ENCODE measurements at places on chromosomes 16 and 17.

GRCh38 chr17:30236766-30237165 lies 1.3 kb upstream of the SLC6A4 start:
- no peak for DNase-seq

DNA sequence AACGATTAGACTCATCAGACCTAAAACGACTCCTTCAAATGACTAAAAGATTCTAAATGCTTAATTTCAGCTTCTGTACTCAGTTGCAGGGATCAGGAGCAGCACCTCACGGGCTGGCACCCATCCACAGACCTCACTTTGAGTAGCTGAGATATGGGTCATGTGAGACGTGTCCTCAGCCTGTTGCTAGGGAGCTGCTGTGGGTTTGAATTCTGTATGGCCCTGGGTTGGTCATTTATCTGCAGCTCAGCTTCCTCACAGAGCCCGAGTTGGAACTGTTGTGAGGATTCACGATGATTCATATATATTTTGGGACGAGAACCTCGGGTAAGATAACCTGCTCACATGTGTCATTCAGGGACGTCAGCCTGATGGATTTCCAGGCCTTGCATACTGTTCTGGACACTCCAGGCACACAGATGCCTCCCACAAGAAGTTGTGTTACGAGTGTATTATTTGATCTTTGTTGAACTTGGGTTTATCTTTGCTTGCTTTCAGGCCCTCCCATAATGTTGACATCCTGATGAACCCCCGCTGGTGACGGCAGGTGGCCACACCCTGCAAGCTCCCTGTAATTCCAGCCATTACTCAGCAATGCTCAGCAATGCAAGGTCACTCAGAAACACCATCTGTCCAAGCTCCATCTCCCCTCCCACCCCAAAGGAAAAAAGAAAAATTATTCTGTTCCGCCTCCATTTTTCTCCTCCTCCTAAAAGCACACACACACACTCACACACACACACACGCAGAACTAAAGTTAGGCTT lies 137.6 kb downstream of the RBFOX3 start:
- no peak for DNase-seq

- no peak for DNase-seq
Measured at GRCh38 chr16:82456683-82457082, 170.1 kb upstream of the CDH13 start.

- DNase-seq = no peak
Measured at GRCh38 chr17:66692421-66692690, 142.6 kb upstream of the CACNG5 start.

GRCh38 chr16:87229230-87230188 lies 87.7 kb downstream of the C16orf95 start:
- DNase-seq = no peak

DNA sequence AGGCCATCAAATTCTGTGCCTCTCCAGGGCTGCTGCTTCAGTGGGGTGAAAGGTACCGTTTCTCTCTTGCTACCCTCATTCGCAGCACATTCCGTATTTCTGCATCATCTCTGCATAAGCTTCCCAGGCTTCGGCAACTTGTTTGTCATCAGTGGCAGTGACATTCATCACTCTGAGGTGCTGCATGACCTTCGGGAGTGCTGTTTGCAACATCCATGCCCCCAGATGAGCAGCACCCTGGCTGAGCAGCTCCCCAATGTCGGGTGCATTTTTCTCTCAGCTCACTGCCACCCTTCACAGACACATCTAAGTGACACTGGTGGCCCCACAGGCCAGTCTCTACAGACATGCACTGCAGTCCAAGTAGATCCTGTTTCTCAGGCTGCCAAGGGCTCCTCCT lies 3.8 kb downstream of the CREBBP start:
- DNase-seq = no peak

GRCh38 chr17:65355246-65355645 lies 206.2 kb downstream of the AXIN2 start:
- DNase-seq = no peak

GRCh38 chr17:38444151-38444550 lies 15.9 kb downstream of the ARHGAP23 start:
- DNase-seq = peak; percentile 35
